Mucosa of descending colon (tissue), 3 donors: ENCODE measurements at places on chromosomes 7 and 10.

GRCh38 chr10:89330537-89331212 lies 2.9 kb downstream of the IFIT3 start:
- no peak for DNase-seq

DNA sequence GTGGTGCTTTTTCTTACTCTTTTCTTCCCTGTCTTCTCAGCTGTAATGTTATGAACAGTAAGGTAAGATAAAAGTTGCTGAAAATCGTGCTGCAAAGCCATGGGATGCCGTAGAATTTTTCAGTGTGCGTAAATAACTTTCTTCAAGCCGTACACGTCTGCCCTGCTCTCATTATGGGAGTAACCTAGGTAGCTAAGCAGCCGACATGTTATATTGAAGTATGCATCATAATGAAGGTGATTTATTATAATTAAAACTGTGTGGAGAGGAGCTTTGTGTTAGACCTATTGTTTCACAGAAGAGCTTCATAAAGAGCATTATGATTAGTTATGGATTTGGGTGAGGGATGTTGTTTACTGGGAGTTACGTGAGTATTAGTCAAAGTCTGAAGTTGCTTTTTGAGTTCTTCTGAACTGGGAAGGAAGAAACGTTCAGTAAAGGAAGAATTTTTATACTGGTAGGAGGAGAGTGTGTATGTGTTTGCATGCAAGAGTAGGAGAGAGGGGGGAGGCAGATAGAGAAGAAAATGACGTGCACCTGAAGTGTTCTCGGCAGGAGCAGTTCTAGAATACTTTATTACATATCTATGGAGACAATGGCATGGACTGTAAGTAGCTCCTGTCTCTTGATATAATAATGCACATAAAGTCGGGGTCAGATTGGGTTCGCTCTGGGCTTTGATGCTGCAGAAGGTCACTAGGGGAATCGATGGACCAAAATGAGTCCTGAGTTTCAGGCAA lies 56.3 kb downstream of the POU6F2 start:
- no peak for DNase-seq

DNA sequence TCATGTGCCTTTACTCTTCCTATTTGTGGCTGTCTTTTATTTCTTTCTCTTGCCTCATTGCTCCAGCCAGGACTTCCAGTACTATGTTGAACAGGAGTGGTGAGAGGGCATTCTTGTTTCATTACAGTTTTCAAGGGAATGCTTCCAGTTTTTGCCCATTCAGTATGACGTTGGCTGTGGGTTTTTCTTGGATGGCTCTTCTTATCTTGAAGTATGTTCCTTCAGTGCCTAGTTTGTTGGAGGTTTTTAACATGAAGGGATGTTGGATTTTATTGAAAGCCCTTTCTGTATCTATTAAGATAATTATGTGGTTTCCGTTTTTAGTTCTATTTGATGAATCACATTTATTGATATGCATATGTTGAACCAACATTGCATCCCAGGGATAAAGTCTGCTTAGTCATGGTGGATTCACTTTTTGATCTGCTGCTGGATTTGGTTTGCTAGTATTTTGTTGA lies 96.8 kb downstream of the GLCCI1 start:
- no peak for DNase-seq

- no peak for DNase-seq
Measured at GRCh38 chr7:131139462-131139861, 188.2 kb upstream of the MKLN1 start.

GRCh38 chr7:72444026-72444776 lies 32.1 kb upstream of the CALN1 start:
- no peak for DNase-seq

- DNase-seq: no peak
Measured at GRCh38 chr10:123584419-123584775, 81.8 kb upstream of the GPR26 start.

- no peak for DNase-seq
Measured at GRCh38 chr10:69464401-69464800, 13.1 kb downstream of the TSPAN15 start.

- no peak for DNase-seq
Measured at GRCh38 chr7:18461785-18462467, 33.6 kb upstream of the HDAC9 start.

GRCh38 chr7:54944179-54944578 lies 74.6 kb upstream of the EGFR start:
- DNase-seq: no peak

GRCh38 chr7:70577078-70577477 lies 554.9 kb upstream of the GALNT17 start:
- no peak for DNase-seq

GRCh38 chr7:88361357-88361756 lies 54.7 kb upstream of the STEAP4 start:
- no peak for DNase-seq

DNA sequence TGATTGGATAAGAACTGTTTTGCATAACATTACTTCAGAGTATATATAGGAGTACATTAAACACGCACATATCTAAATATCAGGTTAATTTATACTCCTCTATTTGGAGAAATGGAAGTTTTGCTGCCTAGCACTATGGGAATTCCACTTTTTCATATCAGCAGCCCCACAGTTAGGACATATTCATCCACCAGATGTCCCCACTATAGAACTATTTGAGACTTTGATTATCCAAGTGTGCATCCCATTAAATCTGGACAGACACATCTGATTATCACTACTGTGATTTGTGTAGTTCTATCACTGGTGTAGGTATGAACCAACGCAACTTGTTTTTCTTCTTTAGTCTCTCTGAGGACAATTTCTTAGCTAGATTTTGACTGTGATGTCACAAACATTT lies 345.7 kb downstream of the THSD7A start:
- DNase-seq: no peak

- peak; percentile 46 for DNase-seq
Measured at GRCh38 chr10:70672165-70673042, at the start of gene ADAMTS14. ADAMTS14 (plus strand) TSS chr10:70672506; CDS start chr10:70672803, 297 bp downstream.

DNA sequence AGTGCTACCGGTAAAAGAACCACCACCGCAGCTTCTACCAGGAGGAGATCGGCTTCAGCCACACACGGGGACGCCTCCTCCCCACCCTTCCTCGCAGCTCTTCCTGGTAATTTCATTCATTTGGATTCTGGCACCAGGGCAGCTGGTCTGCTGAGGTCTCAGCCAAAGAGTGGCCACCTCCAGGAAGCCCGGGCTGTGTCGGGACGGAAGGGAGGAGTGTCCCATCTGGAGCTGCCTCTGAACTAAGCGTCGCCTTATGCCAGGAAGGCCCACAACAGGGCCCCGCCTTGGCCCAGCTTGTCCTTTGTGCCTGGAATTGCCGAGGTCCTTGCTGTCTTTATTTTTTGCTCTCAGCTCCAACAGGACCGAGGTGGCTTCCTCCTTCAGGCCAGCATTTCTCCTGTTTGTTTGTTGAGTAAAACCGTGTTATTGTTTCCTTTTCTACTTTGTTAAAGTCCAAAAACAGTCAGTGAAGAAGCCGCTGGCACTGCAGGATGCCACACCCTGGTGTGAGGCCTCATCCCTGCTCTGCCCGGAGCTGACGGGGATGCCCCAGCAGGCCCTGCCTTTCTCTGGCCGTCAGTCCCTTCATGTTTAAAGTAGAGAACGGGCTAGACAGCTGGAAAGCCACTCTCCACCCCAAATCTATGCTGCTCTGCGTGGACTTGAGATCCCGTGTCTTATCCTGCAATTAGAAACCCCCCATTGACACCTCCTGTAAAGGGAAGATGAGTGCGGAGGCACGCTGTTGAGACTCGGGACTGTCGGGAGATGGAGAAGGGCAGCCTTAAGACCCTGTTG lies 24.5 kb upstream of the TTYH3 start:
- DNase-seq: no peak

- peak; percentile 77 for DNase-seq
Measured at GRCh38 chr10:102231357-102232318, 5.5 kb downstream of the ELOVL3 start.

DNA sequence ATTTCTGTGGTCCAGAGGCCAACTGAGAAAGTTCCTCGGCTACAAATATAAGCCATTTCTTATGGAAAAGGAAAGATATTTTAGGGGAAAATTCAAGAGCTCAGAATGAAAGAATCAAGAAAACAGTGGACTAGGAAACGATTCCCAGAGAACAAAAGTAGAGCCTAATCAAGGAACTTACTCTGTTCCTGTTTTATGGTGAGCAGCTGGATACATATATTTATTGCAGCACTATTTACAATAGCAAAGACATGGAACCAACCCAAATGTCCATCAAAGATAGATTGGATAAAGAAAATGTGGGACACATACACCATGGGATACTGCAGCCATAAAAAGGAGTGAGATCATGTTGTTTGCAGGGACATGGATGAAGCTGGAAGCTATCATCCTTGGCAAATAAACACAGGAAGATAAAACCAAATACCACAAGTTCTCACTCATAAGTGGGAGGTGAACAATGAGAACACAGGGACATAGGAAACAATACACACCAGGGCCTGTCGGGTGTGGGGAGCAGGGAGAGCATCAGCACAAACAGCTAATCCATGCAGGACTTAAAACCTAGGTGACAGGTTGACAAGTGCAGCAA lies 298.7 kb downstream of the THSD7A start:
- no peak for DNase-seq

DNA sequence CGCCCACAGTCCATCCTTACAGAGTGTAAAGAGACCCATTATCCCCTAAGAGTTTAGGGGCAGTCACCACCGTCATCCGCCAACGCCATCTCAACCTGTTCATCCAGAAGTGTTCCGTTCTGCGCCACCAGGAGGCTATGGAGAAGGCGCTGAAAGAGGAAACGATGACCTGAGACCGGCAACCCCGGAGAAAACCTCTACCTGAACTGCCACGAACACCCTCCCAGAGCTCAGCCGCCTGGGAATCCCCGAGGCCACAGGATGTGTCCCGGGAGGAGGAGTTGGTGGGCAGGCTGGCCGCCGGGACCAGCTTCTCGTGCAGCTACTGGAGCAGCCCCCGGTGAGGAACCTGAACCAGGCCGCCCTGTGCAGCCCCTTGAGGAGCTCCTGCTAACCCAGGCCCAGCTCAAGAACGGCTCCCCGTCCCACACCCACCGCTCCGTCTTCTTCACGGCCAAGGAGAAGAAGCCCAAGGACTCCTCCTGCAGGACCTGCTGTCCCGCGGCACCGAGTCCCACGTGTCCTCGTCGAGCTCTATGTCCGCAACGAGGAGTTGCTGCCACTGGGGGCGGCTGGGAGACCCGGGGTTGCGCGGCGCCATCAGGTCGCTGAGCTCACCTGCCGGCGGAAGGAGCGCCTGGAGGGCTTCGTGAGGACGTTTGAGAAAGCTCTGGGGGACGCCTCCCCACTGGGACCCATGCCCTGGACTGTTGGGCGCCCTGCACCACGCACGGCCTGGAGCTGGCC lies 21.1 kb upstream of the LANCL2 start:
- DNase-seq: no peak

- DNase-seq: no peak
Measured at GRCh38 chr7:110253093-110253492, 837.8 kb upstream of the LRRN3 start.

DNA sequence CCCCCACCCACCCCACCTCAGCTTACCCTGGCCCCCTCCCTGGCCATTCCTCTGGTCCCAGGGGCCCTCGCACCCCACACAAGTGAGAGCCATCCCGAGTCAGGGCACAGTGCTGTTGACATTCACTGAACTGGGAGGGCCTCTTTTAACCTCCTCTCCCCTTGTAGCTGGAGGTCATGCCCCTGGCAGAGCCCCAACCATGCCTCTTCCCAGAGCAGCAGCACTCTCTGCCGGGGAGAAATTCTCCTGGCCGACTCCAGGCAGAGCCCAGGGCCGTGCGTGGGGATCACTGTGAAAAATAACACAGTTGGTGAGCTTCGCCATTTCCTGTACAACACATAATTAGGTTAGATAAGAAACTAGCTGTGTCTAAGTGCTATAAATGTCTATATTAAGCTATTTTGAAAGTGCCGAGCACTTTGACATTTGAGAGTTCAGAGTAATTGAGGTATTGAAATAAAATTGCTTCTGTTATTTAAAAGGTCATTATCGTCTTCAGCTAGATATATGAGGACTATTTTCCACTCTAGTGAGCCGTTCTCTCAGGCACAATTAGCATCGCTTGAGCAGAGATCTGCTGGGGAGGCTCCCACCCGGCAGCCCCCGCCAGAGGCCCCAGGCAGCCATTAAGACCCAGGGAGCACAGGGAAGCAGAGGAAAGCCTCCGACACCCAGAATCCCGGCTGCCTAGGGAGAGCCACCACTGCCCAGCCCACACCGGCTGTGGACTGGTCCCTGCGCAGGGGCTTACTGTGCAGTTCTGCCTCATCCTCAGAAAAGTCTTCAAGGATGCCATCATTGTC lies 62.4 kb upstream of the LRRC18 start:
- no peak for DNase-seq

DNA sequence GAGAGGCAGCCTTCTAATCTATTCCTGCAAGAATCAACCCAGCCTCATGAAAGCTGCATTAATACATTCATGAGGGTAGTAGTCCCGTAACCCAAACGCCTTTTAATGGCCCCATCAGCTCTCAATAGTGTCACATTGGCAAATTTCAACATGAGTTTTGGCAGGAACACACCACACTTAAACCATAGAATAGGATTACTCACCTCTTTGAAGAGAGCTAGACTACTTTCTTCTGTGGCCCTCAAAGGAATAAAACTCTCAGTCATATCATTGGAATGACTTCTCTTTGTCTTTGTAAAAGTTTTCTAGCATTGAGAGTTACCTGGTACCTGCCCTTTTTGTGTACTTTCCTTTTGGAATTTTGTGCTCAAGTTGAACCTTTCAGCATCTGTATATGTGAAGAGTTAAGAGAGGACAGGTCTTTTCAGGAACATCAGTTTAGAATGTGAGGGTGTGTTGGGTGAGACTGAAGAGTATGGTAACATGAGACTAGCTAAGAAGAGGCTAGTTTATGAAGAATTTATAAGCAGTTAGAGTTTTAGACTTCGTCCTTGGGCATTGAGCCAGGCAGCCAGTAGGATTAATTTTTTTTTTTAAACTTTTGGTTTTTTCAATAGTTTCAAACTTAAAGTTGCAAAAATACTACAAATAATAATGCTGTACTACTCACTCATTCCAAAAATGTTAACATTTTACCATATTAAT lies 92.6 kb downstream of the MLLT10 start:
- no peak for DNase-seq

DNA sequence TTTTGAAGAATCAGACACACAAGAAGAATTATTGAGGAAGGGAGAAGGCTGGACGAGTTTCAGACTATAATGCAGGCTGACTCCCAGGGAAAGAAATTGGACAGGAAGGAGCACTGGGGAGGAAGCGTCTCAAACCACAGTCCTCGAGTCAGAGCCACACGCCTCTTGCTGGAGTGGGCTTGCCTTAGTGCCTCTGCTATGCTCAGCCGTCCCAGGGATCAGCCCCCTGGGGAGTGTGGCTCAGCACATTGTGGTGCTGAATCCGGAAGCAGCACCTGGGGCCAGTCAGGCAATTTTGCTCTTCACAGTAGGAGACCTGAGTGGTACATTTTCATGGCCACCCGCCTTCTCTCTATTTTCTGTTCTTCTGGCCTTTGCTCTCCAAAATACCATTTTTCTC lies 67.4 kb upstream of the SLC35G1 start:
- no peak for DNase-seq

GRCh38 chr7:48154792-48155413 lies 16.4 kb upstream of the ABCA13 start:
- peak; percentile 88 for DNase-seq

- no peak for DNase-seq
Measured at GRCh38 chr7:39510864-39511354, 55.3 kb upstream of the YAE1 start.

GRCh38 chr10:70268376-70268775 lies 15.4 kb downstream of the NPFFR1 start:
- no peak for DNase-seq
